ENCODE measurements at places on chromosomes 5 and 9.

DNA sequence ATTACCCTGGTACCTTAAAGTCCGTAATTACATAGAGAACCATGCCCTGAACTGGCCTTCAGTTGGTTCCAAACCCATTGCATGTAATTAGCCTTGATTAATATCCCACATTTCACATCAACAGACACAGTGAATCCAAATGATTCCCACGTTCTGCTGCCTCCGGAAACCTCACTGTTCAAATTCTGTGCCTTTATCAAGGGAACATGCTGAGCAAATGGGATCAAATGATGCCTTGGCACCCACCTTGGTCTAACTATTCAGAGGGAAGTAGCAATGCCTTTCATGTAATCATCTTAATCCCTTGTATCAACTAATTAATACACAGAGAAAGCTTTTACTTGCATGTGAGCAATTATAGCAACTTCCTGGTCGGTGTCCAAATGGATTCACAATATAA, 100.6 kb downstream of the EFNA5 start:
- DNase-seq = no peak

- DNase-seq = no peak
Observed at GRCh38 chr9:70444904-70445303, 30.4 kb upstream of the KLF9 start.

GRCh38 chr5:34476941-34477565, 179.1 kb upstream of the RAI14 start:
- no peak for DNase-seq

DNA sequence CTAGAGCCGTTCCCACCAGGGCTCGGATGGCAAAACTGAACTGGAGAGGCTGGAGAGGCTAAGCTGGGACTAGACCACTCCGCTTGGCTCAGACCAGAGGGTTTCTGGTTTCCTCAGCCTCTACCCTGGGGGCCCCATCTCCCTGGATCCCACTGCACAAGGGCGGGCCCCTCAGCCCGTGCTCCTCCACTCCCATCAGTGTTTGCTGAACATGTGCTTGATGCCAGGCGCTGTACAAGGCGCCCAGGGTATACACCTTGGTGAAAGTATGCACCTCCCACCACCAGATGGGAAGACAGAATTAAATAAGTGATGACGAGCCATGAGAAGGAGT, 18.0 kb downstream of the GPX3 start:
- no peak for DNase-seq

- DNase-seq = no peak
Observed at GRCh38 chr5:17096952-17097695, 120.3 kb upstream of the BASP1 start.

- no peak for DNase-seq
Observed at GRCh38 chr5:176741561-176742211, 68.7 kb upstream of the UNC5A start.

DNA sequence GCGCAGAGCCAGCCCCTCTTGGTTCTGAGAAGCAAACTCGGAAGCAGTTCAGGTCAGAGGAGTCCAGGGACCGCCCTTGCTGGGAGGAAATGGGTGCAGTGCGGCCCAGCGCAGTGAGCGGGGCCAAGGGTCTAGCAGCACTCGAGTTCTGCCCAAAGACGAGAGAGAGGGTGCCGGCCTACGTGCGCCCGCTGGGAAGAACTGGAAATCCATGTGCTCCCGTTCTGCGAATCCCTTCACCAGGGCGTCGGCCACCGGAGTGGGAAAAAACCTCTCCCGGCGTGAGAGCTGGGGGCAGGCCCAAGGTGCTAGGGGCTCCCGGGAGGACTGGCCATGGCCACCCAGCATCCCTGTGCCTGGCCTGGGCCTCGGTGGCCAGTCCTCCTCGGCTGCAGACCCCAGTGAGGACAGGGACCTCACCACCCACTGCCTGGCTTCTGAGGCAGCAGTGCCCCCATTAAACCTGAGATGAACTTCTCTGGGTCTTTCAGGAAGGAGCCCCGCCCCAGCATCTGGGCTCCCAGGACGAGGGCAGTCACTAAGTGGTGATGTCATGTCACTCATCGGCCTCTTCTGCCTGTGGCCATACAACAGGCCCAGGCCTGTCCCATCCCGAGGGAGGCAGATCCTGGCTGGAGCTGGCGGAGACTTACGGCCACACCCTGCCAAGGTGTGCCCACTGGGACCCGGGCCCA, 10.6 kb downstream of the TMEM250 start:
- DNase-seq = no peak

DNA sequence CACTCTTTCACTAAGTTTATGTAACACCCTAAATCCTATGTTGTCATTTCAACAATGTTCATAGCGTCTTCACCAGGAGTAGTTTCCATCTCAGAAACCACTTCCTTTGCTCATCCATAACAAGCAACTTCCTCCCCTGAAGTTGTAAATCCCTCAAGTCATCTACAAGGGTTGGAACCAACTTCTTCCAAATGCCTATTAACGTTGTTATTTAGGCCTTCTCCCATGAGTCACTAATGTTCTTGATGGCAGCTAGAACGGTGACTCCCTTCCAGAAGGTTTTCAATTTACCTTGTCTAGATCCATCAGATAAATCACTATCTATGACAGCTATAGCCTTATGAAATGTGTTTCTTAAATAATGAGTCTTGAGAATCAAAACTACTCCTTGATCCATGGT, 73.3 kb upstream of the TARS1 start:
- no peak for DNase-seq

DNA sequence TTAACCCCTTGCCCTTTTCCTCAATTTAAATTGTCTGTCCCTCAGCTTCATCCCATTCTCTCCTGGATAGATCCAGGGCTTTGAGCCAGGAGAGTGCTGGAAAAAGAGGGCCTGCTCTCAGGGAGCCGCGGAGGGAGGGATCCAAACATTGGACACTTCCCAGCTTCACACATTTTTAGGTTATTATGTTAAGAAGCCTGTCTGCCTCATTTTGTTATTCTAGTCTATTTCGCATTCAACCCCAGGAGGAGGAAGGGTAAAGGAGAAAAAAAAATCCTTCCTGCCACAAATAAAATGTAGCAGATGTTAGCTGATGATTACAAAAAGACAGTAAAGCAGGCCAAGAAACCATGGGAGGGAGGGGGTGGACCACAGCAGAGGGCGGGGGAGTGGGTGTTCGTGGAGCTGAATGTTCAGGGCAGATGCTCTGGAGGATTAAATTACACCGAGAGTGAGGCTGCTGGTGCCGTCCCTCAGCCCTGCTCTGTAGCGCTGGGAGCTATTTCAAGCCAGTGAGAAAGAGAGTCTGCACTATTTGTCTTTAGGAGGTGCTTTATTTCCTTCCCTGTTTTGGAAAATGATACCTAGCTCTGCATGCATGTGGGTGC, 60.6 kb upstream of the ZFR start:
- DNase-seq = no peak

DNA sequence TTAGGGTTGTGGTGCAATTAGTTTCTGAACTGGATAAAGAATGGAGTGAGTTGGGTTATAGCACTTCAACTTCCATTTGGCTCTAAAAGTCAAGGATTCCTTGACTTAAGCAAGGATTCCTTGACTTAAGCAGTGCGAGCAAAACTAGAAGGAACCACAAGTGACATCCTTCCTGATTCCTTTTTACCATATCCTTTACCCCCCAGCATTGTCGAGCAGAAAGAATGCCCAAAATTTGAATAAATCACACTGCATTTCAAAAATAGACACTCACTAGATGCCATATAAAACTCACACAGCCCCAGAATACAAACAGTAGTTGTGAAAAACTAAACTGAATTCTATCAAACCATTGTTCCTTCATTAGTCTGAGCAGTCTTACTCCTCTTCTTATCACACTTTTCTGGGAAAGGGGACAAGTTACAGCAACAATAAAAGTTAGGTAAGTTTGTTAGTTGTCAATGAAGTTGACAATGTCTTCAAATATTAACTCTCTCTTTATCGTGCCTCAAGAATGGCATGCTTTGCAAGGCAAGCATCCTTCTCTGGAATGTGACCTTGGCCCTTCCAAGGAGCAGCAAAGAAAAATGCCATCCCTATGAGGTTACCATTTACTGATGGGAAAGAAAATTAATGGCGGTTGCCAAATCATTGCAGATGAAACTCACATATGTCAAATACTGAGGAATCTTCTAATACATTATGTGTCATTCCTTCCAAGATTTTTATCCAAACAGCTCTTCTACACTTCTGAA, 273.3 kb upstream of the ANKRD55 start:
- no peak for DNase-seq

DNA sequence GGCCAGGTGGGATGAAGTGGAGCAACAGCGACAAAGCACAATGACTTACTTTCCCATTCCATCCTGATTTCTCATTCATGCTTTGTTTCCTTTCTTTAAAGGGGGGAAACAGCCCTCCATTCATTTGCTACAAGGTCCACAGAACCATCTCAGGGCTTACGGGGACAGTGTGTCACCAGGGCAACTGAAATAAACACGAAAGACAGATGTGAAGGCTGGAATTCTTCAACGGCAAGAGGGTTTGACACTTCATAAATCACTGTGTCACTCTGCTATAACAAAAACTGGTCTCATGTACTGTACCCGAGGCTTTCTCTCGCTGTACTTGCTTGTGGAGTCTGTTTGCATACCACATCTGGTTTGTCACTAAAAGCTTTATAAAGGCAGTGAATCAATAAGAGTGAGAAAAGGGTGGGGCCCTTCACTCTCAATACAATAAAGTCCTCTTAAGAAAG, 150.8 kb downstream of the EFNA5 start:
- DNase-seq = no peak

DNA sequence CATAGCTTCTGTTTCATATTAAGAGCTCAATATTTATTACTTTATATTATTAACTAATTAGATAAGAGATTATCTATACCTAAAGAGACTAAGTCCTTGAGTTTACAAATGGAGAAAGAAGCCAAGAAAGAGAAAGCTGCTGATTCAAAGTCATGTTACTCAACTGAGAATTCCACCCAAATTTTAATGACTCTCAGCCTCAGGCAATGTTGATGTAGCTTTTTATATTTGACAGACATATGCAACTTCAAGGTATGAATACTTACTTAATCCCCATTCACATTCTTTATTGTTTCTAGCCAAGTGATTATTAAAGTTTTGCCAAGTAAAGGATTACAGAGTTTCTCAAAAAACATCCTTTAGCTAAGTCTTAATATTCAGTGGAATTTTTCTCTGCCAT, 527.5 kb upstream of the NMUR2 start:
- DNase-seq = no peak

- DNase-seq = no peak
Observed at GRCh38 chr5:3000631-3001030, 249.2 kb upstream of the IRX2 start.

- DNase-seq = no peak
Observed at GRCh38 chr9:99090336-99091130, 14.4 kb upstream of the TGFBR1 start.

- no peak for DNase-seq
Observed at GRCh38 chr5:168390491-168390890, 95.8 kb upstream of the RARS1 start.

GRCh38 chr5:59021286-59021673, 438.4 kb downstream of the RAB3C start:
- DNase-seq = no peak

GRCh38 chr9:17021387-17021970, 113.4 kb upstream of the CNTLN start:
- no peak for DNase-seq

DNA sequence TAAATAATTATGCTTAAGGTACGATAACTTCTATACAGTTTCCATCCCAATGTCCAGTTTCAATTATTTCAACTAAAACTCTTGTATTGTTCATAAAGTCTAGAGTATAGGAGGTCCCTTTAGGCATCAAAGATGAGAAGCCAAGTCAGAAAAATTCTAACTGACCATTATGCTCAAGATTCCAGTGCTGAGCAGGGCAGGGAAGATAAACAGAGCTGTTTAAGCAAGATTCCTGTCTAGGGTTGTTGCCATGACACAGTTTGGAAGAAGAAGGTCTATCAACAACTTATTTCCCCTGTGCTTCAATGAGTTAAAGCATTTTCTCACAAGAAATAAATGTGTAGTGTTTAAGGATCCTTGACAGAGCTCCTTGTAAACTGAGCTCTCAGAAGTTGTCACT, 48.9 kb upstream of the MTAP start:
- DNase-seq = no peak

DNA sequence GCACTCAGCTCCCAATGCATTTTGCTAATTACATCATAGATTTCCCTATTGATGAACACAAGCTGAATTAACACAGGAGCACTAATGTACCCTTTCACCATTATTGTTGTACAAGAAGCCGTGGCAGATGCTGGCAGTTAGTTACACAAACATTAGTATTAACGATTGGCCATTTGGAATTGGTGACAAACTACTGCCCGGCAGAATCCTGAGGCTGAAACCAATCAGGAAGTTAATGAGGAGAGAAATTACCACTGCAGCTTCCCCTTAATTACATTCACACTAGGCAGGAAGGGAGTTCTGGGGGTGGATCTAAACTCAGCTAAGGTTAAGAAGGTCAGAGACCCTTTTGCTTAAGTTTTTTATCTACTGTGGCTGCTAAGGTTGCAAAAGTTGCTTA, 9.6 kb upstream of the DMRT3 start:
- DNase-seq = no peak

- peak; percentile 8 for DNase-seq
Observed at GRCh38 chr5:132526290-132526973, 16.9 kb downstream of the IL5 start.

- DNase-seq = no peak
Observed at GRCh38 chr5:134911285-134912206, 6.6 kb downstream of the PCBD2 start.

DNA sequence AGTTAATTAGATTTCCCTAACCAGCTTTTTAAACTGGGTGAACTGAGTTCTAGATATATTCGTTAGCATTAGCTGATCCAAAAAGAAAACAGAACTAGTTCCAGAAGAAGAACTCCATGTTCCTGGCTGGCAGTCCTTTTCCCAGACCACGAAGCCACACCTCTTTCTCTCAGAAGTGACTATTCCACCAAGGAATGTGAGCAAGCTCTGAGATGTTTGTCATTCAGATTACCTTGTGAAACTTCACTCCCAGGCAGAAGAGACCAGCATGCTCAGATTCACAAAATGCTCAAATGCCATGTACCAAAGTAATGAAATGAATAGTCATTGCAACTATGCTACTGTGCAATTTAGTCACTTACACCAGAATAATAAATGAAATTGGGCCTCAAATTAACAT, 4.4 kb upstream of the SSBP2 start:
- no peak for DNase-seq

- no peak for DNase-seq
Observed at GRCh38 chr9:73643379-73644013, 491.8 kb downstream of the ANXA1 start.

DNA sequence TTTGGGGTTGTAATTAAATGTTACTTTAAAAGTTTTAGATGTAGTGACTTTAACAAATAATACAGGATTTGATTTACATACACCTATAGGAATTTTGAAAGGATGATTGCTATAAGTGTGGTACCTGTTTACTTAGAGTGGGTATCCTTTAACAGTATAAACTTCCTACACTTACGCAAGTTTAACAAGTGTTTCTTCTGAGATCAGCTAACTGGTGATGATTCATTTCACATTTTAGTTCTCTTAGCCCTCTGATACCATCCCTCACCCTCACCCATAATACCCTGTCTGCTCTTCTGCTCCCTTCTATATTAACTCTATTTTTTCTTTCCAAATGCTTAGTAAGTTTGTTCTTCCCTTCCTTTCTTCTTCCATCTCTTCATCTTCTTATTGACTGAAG, 197.9 kb downstream of the GDNF start:
- no peak for DNase-seq

GRCh38 chr5:91776249-91776648, 393.1 kb upstream of the ARRDC3 start:
- no peak for DNase-seq

GRCh38 chr9:107397076-107398044, 92.2 kb downstream of the KLF4 start:
- no peak for DNase-seq

GRCh38 chr5:22351178-22351577, 502.0 kb downstream of the CDH12 start:
- DNase-seq = no peak

- no peak for DNase-seq
Observed at GRCh38 chr9:129775448-129775798, 22.6 kb upstream of the PTGES start.

Measured in effector CD4-positive, alpha-beta T cell (primary cell).